Activated T-helper 1 cell treated with anti-CD3 and anti-CD28 coated beads, Interleukin-2, amount 50 U/mL, for 16 hours (primary cell): ENCODE measurements at places on chromosomes 4 and X.

DNA sequence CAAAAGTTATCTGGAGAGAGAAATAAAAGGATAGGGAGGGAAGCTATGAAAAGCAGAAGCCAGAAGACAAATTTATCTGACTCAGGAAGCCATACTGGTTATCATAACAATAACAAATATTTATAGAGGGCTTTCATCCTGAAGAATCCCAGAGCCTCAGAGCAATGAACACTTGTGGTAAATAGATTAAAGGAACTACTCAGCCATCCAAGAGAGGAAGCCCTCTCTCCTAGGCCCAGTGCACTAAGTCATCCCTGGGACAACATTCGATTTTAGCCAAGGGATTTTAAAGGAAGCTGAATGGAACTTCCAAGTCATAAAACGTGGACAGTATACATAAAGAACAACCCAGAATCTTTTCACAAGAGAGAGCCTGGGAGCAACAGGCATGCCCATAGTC is 76.9 kb downstream of the COL4A6 start:
- no peak for DNase-seq

GRCh38 chrX:9724711-9725110 is 40.9 kb downstream of the GPR143 start:
- no peak for DNase-seq

- no peak for DNase-seq
These were observed 191.3 kb downstream of the KCNIP4 start for GRCh38 chr4:21757248-21757647.

GRCh38 chrX:143664302-143664701 is 28.4 kb upstream of the SLITRK4 start:
- no peak for DNase-seq

- no peak for DNase-seq
These were observed 1.9 kb upstream of the FRYL start for GRCh38 chr4:48781968-48782367.

GRCh38 chr4:30744957-30745640 is 24.9 kb downstream of the PCDH7 start:
- no peak for DNase-seq

DNA sequence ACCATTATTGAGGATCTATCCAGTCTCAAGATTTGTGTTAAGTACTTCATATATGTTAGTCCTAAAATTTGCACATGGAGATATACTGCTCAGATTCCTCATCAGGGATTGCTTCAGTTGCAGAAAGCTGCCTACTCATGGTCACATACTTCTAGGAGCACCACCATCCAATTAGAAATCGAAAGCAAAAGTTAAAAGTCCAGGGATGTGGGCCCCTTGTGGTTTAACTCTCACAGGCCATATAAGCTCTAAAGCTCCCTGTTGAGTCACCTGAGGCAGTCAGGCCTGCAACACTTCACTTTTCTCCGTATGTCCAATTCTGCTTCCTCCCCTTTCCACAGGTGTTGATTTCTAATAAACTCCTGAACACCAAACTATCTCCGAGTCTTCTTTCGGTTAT is 84.2 kb downstream of the CNOT6L start:
- DNase-seq, result peak; percentile 2

DNA sequence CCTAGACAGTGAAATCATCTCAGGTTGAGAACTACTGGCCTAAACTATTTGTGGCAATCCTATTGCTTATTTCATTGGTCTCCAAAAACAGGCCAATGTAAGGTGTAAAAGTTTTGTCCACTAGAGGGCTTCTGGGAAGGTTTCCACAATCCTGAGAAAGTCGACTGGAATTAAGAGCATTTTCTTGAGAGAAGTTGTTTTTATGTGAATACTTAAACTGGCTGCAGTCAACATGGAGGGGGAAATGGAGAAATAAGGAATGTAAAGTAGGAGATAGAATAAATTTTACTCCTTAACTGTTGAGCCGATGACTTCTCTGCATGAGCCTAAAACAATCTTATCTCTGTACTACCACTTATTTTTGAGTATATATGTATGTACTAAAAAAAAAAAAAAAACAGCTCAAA is 11.0 kb upstream of the EIF4E start:
- no peak for DNase-seq

- no peak for DNase-seq
These were observed 1.5 kb upstream of the USP46 start for GRCh38 chr4:52660643-52661042.

- DNase-seq, result no peak
These were observed 84.2 kb upstream of the KCTD8 start for GRCh38 chr4:44532851-44533250.

DNA sequence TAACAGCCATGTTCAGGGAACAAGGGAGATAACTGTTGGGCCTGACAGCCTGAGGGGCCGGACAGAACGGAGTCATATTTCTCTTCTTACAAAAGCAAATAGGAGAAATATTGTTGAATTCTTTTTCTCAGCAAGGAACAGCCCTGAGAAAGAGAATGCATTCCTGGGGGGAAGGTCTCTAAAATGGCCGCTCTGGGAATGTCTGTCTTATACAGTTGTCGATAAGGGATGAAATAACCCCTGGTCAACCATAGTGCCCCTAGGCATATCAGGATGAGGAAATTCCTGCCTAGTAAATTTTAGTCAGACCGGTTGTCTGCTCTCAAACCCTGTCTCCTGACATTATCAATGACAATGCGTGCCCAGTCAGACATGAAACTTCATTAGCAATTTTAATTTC is 1925.5 kb downstream of the PCDH7 start:
- DNase-seq, result no peak

DNA sequence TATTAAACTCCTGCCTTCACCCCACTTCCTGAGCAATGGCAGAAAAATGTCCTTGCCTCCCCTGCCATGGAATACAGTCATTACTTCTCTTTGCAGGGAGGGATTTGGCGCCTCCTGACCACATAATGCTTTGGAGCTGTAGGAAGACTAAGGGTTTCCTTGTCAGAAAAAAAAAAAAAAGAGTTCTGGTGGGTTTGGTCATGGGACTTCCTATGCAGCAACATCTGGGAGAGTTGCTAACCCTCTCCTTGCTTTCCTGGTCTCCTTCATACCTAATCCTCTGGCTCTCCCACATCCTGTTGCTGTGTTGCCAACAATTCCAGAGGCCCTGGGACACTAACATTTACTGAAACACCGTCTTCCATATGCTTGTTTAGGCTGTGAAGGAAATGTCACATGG is 75.1 kb upstream of the MBNL3 start:
- DNase-seq, result no peak

DNA sequence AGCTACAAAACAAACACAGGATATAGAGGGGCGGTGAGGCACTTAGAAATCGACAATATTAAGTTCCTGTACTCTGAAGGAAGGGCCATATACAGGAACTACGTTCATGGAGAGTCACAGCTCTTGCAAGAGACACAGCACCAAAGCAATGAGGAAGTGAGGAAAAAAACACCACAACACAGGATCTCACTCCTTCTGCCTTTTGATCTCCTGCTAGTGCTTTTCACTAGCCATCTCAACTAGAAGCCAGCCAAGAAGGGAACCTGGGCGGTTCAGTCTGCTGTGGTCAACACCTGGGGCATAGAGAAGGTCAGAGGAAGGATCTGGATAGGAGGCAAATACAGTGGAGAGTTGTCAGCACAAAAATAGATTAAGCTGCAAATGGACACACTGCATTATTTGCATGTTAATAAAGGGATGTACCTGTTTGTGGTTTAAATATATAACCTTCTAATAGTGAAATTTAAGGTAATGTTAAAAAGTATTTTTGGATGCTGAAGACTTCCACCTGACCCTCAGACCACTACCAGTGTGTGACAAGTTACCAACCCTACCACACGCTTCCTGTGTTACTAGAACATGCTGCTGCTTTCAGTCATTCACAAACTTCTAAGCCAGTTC is 104.6 kb downstream of the DTHD1 start:
- no peak for DNase-seq

- no peak for DNase-seq
These were observed 177.5 kb downstream of the ANKRD50 start for GRCh38 chr4:124535003-124535402.

DNA sequence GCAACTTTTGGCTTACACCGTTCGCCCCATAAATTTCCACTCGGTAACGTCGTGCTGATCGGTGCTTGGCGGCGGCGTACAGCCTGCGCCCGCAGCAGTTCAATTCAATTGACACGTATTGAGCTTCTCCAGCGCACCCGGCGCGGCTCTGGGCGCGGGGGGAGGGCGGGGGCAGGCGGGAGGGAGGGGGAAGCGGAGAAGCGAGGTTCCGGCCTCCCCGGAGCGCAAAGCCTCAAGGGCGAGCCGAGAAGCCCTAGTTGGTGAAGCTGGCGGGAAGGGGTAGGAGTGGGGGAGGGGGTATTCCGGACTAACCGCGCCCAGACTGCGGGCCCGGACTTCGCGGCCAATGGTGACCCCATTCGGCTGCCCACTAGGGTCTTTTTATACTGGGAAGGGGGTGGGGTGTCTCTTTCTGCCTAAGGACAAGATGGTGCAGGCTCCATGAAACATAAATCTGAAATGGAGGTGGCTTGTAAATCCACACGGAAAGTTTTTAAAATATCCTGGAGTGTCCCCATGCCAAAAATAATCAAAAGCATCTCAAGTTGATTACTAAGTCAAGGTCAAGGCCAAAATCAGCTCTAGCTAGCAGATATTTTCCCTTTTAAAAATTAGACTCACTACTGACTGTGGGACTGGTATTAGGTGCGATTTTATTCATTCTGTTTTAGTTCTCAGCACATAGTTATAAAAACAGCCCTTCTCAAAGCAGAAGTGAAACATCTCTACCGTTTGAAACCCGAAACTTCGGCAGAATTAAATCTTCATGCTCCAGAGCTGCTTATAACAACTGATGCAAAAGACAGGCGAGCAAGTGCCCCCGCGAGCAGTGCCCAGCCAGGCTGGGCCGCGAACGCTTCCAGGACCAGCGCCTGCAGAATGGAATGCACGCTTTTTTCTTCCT is 1.5 kb upstream of the BCOR start:
- DNase-seq, result no peak

DNA sequence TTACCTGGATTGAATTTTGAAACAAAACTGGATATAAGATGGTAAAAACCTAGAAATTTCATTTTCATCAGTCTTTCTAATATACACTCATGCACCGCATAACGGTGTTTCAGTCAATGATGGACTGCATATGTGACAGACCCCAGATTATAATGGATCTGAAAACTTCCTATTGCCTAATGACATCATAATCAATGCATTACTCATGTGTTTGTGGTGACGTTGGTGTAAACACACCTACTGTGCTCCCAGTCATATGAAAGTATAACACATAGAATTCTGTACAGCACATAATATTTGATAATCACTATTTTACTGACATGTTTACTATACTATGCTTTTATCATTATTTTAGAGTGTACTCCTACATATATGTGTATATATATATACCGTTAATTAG is 119.9 kb upstream of the AGA start:
- no peak for DNase-seq

DNA sequence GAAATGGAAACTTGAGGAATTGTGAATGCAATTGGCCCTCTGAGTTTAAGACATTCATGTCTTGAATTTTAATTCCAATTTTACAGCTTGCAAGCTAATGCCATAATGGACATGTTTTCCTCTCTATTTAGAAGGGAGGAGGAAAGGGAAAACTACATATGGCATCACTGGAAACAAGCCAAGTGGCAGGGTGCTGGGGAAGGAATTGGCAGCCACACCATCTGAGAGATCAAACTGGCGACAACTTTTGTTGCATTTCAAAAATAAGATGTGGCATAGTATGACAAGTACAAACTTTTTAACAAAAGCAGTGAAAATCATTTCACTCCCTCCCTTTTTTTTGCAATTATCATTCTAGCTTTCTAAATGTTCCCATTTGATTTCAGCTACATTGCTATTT is 615.6 kb downstream of the CENPC start:
- no peak for DNase-seq

DNA sequence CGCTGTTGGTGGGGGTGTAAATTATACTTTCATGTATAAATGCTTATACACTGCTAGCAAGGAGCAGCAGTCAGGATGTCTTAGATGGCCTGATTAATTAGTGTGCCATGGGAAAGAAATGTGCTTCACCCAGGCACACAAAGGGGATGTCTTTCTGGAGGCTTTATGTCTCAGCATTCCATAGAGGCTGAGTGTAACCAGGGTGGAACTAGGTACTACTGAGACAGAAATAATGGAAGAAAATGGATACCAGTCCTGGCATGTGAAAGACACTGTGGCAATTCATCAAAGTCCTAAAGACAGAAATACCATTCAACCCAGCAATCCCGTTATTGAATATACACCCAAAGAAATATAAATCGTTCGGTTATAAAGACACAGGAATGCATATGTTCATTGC is 52.5 kb downstream of the PF4 start:
- no peak for DNase-seq
